ENCODE measurements at places on chromosomes 1 and 21.

- no peak for DNase-seq
Measured at GRCh38 chr1:209158851-209159250, 424.7 kb upstream of the CAMK1G start.

- DNase-seq: no peak
Measured at GRCh38 chr21:42413093-42413492, 9.4 kb downstream of the UBASH3A start.

GRCh38 chr1:221634606-221635005 lies 107.3 kb downstream of the DUSP10 start:
- no peak for DNase-seq

DNA sequence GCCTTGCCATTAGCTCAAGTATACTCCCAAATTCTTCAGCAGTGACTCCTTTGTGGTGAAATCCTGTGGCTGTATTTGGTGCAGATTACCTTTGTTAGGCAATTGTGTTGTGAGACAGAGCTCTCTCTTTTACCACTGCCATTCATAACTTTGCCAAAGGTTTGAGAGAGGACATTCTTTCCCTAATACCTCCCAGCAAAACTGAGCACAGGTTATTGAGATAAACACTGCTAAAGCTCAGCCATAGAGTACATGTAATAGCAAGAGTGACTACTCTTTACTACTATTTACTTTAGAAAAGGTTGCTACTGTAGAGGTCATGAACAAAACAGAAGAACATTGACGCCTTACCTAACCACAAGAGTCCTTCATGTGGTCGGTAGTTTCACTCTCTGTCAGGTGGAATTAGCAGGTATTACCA lies 514.0 kb upstream of the ADAMTS5 start:
- DNase-seq: no peak

GRCh38 chr1:15218287-15219279 lies 28.4 kb upstream of the FHAD1 start:
- DNase-seq: no peak

DNA sequence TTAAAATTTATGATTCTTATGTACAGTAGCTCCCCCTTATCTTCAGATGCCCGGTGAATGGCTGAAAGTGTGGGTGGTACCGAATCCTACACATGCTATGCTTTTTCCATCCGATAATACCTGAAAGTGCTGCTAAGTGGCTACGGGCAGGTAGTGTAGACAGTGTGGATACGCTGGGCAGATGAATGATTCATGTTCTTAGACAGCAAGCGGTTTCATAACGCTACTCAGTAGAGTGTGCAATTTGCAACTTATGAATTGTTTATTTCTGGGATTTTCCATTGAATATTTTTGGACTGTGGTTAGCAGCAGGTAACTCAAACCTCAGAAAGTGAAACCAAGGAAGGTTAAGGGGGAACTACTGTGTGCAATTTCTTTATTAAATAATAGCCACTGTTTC lies 7.5 kb downstream of the PCP4 start:
- DNase-seq: no peak

DNA sequence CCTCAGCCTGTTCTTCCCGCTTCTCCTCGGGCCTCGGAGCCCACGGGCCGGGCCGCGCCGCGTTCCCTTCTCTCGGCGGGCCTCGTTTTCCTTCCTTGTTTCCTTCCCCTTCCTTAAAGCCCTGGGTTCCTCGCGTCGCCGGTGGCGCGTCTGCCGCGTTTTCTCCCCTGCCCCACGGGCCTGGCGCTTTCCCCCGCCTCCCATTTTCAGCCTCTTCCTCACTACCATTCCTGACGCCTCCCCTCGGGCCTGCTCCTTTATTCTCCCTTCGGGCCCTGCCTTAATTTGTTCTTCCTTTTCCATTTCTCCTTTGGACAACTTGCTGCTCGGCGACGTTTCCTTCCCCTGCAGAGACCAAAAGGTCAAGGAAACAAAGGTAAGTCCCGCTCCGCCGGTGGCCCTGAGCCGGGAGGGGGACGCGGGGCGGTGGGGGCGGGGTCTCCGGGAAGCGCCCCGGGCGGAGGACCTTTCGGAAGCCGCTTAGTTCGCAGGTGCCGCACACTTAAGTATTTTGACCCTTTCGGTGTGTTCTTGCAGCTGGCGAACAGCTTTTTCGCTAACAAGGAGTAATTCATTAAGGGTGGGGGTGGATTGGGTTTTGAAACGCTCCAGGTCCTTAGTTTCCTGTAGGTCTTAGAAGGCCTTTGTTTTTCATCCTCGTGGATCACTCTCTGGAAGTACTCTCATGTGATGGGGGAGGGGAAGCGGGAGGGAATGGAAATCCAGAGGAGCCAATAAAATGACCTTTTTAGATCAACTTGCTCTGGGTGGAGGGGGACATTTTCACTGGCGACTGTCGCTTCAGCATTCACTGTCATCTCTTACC lies 780 bp downstream of the YTHDF2 start:
- DNase-seq: peak; percentile 38

DNA sequence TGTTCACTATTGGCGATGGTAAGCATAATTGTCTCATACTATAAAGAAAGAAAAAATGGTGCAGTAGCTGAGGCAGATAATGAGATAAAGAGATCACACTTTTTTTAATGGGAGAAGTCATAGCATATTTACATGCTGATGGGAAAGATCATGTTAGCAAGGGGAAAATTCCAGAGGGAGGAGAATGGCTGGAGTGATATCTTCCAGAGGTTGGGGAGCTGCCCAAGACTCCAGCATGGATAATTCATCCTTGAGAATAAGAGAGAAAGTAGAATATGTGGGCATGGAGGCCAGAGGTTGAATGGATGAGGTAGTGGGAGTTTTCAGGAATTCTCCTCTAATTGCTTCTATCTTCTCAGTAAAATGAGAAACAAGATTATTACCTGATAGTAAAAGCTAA lies 45.8 kb upstream of the RGS1 start:
- no peak for DNase-seq

DNA sequence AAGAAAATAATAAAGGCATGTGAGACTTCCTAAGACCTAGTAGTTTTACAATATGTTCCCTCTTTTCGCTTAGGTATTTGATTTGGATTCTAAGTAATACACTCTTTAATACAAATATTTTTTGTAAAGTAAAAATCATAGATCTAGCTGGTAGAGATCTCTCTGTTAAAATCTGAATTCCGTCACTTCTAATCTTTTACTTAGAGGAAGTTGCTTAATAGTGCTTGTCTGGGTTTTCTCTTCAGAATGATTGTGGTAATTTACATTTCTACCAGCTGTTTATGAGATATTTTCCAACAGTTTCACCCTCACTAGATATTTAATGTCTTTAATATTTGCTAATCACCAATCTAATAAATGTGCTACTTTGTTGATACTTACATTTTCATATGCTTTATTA lies 23.3 kb downstream of the RBM11 start:
- no peak for DNase-seq

DNA sequence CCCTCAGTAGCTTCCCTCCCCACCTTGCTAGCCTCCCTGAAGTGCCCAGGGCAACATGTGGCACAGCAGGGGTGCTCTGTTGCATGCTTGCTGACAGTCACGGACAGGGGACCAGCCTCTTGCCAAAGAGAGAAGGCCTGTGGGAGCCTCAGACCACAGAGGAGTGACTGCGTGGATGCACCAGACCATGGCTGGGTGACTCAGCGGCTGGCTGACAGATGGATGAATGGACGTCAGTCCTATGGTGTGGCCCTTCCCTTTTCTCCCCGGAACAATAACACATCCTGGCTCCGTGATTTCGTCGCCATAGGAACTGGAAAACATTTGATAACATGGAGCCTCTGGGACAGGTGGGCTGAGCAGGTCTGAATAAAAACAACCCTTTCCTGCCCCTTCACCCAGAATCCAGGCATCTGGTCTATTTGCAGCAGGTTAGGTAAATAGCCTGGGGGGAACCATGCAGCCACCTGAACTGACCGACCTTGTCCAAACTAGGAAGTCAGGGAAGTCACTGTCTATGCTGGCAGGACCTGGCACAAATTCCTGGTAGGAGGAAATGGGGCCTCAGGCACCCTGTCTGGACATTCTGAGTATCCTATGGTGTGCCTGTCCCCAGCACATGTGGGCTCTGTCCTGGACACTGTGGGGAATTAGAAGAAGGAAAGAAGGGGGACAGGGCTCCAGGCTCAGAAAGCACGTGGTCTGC lies 53.3 kb downstream of the NENF start:
- no peak for DNase-seq

DNA sequence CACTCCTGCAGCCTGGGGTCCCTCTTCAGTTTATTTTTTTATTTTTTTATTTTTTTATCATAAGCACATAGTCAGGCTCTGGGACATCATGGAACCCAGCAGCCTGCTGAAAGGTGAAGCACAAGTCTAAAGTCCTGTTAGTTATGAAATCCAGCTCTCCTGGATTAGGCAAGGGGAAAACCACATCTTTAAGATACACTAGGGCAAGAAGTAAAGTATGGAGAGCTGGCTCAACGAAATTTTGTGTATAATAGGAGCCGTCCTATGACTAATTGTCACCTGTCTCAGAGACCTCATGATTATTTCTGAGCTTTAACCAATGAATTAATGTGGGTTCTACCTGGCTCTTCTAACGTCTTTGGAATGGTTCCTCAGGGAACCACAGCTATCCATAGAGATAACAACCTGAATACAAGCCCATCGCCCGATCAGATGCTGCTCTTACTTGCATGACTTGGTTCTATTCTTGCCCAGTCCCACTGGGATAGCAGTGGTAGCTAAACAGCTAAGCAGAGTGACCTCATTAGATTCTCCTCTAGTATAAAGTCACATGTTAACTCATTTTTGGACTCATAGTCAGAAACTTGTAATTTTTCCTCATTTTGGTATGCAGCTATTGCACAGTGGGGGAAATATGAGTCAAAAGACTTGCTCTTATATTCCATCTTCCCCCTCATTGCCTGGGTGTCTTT lies 122.7 kb downstream of the LMO4 start:
- no peak for DNase-seq

DNA sequence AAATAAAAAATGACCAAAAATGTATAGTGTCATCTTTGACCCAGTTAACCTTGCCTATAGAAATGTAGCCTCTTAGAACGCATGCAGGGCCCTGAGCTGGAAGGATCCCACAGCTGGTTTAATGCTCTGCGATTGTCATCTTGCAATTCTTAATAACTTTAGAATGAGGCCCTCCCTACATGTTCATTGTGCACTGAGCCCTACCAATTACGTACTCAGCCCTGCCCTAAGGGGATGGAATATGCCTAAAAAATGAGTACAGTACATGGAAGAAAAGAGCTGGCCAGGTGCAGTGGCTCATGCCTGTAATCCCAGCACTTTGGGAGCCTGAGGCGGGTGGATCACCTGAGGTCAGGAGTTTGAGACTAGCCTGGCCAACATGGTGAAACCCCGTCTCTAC lies 57.8 kb upstream of the BCAR3 start:
- no peak for DNase-seq

Data from activated naive CD8-positive, alpha-beta T cell treated with anti-CD3 and anti-CD28 coated beads for 36 hours (primary cell).